Urinary bladder (tissue), 4 donors: ENCODE measurements at places on chromosomes 2 and 18. TPM values are rescaled to one million over a fixed set of nuclear protein-coding genes. Genes with fewer than 3 reads are reported as not detected.
A peak's percentile ranks its signal among the peaks of the same experiment; 100 is the strongest.

DNA sequence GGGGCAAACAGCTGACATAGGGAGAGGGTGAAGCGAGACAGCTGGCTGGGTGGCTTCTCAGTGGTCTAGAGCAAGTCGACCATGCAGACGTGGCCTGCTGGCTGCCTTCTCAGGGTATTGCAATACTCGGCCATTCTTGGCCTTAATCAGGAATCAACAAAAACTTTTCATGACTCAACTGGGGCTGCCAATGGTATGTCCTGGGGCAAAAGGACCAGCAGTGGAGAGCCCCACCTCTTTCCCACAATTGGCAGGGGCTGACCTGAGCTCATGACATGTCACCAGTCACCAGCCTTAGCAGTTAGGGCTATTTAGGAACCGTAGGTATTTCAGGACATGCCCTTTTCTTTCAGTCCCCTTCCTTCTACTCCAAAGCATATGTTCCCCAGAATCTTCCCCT, 19.1 kb downstream of the PLA2R1 start:
- no peak for DNase-seq

DNA sequence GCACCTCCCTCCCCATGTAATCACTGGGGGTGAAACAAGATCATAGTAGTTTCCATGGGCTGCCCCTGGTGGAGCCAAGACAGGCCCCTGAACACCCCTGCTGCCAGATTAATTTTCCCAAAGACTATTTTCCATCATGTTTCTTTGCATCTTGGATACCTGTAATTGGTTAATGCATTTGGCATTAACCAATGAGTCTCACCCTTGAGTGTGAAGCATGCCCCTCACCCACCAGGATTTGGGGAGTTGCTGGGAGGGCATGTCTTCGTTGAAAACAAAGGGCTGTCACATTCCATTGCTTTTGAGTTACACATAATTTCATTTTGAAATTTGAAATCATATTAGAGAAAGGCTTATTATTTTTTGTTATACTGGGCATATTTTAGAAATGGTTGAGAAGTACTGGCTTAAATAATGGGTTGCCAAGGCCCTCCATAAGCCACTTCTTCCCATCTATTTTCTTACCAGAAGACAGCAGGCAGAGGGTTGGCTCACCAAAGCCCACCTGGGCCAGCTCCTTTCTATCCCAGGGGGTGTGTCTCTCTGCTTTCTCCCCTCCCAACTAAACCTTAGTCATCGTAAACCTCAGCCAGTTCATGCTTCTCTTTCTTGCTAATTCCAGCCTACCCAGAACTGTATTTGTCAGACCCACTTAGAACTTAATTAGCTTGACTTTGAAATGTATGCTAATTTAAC, 51.8 kb downstream of the ATIC start:
- DNase-seq = no peak

GRCh38 chr2:85264471-85264870, 63.3 kb downstream of the TGOLN2 start:
- DNase-seq = no peak

DNA sequence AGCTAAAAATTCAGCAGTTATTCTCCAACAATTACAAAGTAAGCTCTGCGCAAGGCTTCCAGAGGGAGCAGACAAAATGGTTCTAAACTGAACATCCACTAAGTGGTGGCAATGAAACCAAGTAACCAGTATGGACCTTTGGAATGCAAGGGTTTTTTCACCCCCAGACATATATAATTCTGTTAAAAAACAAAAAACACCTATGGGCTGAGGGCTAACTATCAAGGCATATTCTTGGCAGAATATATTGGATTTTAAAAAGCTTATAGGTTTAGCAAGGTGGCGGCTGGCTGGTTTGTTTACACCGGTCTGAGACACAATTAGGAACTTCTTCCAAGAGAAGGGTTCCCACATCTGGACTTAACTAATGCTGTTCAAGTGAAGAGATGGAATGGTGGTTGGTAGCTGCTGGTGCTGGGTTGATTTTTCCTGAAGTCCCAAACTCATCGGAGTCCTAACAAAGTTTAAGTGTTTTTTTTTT, 2.8 kb downstream of the ZFP36L2 start:
- DNase-seq = peak; percentile 6

GRCh38 chr2:160432633-160433032, 61.0 kb downstream of the RBMS1 start:
- DNase-seq = no peak

- no peak for DNase-seq
Observed at GRCh38 chr2:11850082-11850481, 103.7 kb downstream of the LPIN1 start.

LRRC30 gene
- not detected for polyA plus RNA-seq

- DNase-seq = no peak
Observed at GRCh38 chr2:172462849-172463381, 35.5 kb downstream of the ITGA6 start.

- DNase-seq = peak; percentile 69
Observed at GRCh38 chr18:66724664-66725356, 120.9 kb upstream of the CDH19 start.

- DNase-seq = no peak
Observed at GRCh38 chr2:8722986-8723385, 41.1 kb downstream of the ID2 start.

DNA sequence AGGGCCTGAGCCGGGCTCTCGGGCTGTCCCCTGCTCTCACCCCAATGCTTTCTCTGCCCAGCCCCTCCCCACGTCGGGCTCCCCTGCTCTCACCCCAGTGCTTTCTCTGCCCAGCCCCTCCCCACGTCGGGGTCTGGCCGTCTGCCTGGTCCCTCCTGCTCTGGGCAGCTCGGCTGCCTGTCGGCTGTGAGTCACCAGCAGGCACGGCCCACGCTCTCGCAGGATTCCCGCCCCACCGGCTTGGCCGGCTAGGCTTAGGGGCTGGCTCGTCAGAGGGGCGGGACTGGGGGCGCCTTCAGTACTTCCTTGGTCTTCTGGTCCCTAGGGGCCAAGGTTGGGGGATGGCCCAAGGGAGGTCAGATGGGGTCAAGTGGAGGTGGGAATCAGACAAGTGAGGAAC, 3.3 kb downstream of the BOK start:
- DNase-seq = no peak

CD207 gene
- 0.06 TPM for polyA plus RNA-seq

GRCh38 chr2:167950571-167950970, 296.8 kb downstream of the STK39 start:
- DNase-seq = no peak

GRCh38 chr2:240597419-240598181, 11.1 kb downstream of the CAPN10 start:
- DNase-seq = no peak

GRCh38 chr2:202121532-202122162, 48.6 kb downstream of the KIAA2012 start:
- DNase-seq = no peak

GRCh38 chr2:38968021-38968420, 78.3 kb downstream of the ARHGEF33 start:
- no peak for DNase-seq

CABYR gene
- polyA plus RNA-seq = 1.3 TPM

ADD2 gene
- 0.33 TPM for polyA plus RNA-seq
